Naive thymus-derived CD8-positive, alpha-beta T cell (primary cell): ENCODE measurements at places on chromosomes 2 and 18.

DNA sequence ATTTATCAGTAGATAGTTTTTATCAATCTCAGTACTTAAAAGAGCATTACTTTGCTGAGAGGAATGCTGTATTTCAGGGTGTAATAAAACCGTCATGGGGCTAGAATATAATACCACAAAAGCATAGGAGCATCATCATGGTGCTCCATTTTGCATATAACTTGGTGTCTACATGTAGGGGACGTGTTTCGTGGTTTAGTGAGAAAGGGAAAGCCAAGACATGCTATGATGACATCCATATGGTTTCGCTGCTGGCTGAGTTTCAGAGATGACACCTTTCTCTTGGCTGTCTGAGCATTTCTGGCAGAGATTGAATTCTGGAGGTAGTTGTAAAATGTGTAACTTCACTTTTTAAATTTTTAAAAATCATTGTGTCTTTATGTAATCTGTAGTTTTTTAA lies 32.4 kb downstream of the WDR43 start:
- DNase-seq: no peak

DNA sequence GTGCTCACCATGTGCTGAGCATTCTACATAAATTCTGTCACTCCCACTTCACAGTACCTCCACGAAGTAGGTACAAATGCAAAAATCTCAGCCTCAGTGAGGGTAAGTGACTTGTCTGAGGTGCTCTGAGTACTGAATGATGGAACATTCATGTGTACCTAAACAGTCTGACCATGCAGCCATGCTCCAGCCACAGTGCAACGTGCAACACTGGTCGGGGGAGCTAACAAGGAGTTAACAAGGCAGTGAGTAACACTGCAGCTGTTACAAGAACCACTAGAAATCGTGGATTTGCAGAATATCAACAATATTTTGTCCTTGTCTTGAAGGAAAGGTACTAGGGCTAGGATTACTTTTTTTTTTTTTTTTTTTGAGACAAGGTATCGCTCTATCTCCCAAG lies 36.6 kb upstream of the NDUFV2 start:
- no peak for DNase-seq

GRCh38 chr2:7609556-7609955 lies 692.3 kb downstream of the RNF144A start:
- no peak for DNase-seq

DNA sequence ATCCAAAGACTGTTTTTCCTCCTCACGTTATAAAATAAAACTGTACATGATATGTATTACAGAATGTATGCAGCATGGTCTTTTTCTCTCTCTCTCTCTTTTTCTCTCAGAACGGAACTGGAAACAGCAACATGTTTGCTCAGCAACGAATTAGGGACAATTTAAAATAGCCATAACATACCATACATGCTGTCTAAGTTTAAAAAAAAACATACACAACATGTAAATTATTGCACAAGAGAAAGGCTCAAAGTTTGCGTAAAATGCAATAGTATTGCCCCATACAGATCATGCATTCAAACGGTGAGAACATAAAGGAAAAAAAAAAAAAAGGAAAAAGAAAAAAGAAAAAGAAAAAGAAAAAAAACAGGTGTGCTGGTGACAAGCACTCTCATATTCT lies 93.6 kb downstream of the BCL11A start:
- no peak for DNase-seq

GRCh38 chr2:28833740-28834470 lies 23.3 kb downstream of the SPDYA start:
- no peak for DNase-seq

GRCh38 chr18:59672235-59672711 lies 24.9 kb downstream of the CCBE1 start:
- no peak for DNase-seq
